ENCODE measurements at places on chromosomes 7 and 10. TPM values are rescaled to one million over a fixed set of nuclear protein-coding genes. Genes with fewer than 3 reads are reported as not detected.

The PRSS1 gene
- total RNA-seq = not detected

- peaks cover 3% of the 10 kb centered on the region for H3K27me3 ChIP-seq
- DNase-seq = no peak
- no peak overlapping the region for H3K27ac ChIP-seq
- no peaks in the 10 kb centered on the region for H3K36me3 ChIP-seq
Measured at GRCh38 chr7:28573651-28574301, 161.5 kb downstream of the CREB5 start.

- no peaks in the 10 kb centered on the region for H3K36me3 ChIP-seq
- H3K27me3 ChIP-seq = peaks cover 6% of the 10 kb centered on the region
Measured at GRCh38 chr7:24245362-24245761, 38.6 kb upstream of the NPY start.

GRCh38 chr10:34001087-34001580 is 666.7 kb upstream of the NRP1 start:
- H3K27me3 ChIP-seq = no peaks in the 10 kb centered on the region
- H3K36me3 ChIP-seq = no peaks in the 10 kb centered on the region
- no peak overlapping the region for H3K4me3 ChIP-seq
- DNase-seq = no peak

DNA sequence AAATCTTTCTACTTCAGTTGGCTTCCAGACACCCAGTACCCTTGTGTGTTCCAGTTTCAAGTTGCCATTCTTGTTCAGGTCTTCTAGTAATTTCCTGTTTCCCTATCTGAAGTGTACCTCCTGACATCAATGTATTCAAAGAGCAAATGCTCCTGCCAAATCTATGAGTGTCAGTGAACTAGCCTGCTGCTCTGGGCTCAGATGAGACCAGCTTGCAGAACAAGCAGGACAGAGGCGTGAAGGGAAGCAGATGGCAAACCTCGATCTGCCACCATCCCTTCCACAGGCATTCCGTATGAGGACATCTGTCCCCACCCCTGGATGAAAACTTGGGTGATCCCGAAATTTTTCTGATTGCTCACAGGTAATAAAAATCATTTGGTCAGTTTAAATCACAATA is 4.4 kb upstream of the MPP7 start:
- H3K4me3 ChIP-seq = no peak overlapping the region
- H3K27ac ChIP-seq = no peak overlapping the region
- DNase-seq = no peak
- peaks cover 40% of the 10 kb centered on the region for H3K27me3 ChIP-seq
- no peaks in the 10 kb centered on the region for H3K36me3 ChIP-seq

Measured in B cell (primary cell).